Stimulated activated CD8-positive, alpha-beta memory T cell treated with anti-CD3 and anti-CD28 coated beads, Interleukin-12 subunit alpha, Interleukin-12 subunit beta, amount 100 ng/mL, for 1 hour (primary cell): ENCODE measurements at places on chromosomes 4 and X.

DNA sequence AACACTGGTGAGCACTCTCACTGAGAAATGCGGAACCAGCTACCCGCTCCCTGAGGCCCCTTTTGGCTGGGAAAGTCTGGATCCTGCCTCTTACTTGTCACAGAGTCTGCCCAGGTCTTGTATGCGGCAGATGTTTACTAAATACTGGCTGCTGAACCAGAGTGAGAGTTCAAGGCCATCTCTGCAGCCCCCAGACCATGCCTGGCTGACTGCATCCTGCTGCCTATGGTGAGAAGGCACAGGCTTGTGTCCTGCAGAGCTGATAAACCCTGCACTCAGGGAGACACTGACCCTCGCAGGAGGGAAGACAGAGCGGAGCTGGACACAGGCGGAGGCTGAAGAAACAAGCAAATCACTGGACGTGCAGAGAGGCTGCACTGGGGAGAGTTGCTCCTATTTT, 46.5 kb downstream of the JAKMIP1 start:
- DNase-seq, result no peak

DNA sequence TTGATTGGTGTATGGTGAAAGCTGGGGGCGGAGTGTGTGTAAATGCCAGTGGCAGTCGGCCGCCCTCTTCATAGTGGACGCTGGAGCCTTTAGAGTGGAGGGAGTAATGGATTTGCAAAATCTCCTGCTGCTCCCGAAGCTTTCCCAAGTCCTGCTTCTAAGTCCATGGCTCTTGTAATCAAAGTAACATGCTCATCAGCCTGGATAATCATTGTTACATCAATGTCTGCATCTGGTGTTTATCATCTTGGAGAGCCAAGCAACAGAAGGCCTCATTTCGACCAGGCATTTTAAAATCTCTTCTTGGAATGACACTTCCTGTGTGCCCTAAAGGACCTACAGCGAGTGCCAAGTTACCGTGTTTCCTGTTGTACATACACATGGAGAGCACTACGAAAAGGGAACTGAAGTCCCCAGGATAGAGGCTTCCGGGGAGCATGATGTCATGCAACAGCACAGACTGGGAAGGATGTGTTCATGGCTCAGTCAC, 32.2 kb downstream of the UNC5C start:
- DNase-seq, result no peak

GRCh38 chr4:7679406-7680040, 244.8 kb upstream of the PSAPL1 start:
- DNase-seq, result no peak

- no peak for DNase-seq
These were observed 198.0 kb downstream of the CBR4 start for GRCh38 chr4:168811786-168812651.

DNA sequence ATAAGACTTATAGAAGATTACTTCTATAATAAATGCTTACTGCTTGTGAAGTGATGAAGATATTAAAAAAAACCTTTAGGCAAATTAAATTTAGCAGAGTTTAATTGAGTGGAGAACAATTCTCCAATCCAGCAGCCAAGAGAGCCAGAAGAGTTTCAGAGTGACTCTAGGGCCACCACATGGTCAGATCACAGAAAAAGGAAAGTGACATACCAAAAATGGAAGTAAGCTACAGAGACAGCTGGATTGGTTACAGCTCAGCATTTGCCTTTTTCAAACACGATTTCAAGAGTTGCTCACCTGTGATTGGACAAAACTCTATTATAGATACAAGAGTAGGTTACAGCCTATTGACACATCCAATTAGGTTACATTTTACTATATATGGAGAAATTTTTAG, 79.0 kb upstream of the TRAM1L1 start:
- no peak for DNase-seq

- DNase-seq, result no peak
These were observed 39.7 kb upstream of the PROM1 start for GRCh38 chr4:16123356-16124084.

GRCh38 chrX:28177202-28177601, 196.0 kb upstream of the DCAF8L1 start:
- DNase-seq, result no peak

GRCh38 chr4:164701665-164702064, 52.3 kb upstream of the SMIM31 start:
- DNase-seq, result no peak

DNA sequence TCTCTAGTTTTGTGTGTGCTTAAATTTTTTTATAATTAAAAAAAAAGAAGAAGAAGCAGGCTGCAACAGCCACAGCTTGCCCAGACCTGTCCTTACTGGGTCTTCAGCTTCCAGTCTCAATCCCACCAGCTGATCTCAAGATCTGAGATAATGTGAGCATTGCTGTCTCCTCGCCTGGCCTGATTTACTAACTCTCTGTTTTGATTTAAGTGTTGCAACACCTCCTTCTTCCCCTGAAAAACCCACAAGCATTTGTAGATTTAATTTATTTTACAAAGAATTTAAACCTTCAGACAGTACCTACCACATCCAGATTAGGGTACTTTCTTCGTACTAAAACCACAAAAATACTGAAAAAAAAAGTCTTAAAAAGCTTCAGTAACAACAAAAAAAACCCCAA, 38.0 kb downstream of the FAM241A start:
- DNase-seq, result no peak

GRCh38 chr4:40562208-40562607, 67.5 kb downstream of the RBM47 start:
- no peak for DNase-seq

DNA sequence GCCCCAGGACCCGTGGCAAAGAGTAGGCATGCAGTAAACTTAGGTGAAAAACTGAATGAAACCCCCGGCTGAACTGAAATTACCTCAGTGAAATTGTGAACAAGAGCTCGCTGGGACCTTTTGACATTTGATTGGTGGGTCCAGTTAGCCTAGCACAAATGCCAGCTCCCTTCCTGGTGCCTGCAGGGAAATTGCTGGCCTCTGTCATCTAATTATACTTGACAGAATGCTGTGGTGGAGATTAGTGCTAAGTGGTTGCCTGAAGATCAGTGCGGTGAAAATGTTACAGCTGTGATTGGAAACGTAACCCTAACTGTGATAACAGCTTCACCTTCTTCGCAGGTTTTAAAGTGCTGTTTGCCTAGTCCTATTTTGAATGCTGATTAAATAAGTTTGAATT, 43.0 kb downstream of the ADD1 start:
- no peak for DNase-seq

GRCh38 chrX:122218666-122219065, 965.4 kb upstream of the GRIA3 start:
- DNase-seq, result no peak

DNA sequence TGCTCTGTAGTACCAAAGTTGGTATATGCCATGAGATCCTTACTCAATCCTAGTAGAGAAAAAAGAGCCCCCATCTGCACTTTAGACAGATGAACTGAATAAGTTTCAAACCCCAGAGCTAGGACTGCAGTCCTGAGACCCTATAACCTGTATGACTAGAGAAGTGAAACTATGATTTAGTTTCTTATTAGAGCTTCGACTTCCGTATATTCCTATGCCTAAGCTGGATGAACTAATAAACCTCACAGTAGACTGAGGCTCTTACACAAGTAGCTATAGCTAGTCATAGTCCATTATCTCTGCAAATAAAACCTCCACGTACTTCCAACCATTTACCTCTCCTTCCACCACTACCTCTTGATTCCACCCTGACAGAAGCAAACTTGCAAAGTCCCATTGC, 6.3 kb upstream of the OTUD4 start:
- DNase-seq, result no peak
